ENCODE measurements at places on chromosomes 1 and 21.

GRCh38 chr1:10471411-10472219, 714 bp downstream of the DFFA start:
- DNase-seq: no peak

GRCh38 chr1:57319165-57319564, 104.7 kb downstream of the DAB1 start:
- no peak for DNase-seq

DNA sequence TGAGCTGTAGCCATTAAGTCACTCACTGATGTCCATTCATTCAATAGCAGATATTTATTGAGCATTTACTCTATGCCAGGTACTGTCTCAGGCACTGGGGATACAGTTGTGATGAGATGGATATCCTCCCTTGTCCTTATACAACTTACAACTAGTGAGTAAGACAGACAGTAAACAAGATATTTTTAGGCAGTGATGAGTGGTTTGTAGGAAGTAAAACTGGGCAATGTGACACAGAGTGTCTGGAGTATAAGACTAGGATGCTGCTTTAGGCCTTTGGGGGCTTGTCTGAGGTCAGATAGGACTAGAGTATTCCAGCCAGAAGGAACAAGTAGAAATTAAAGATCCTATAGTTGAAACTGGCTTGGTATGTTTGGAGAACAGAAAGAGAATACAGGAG, 41.4 kb downstream of the NOS1AP start:
- DNase-seq: no peak

DNA sequence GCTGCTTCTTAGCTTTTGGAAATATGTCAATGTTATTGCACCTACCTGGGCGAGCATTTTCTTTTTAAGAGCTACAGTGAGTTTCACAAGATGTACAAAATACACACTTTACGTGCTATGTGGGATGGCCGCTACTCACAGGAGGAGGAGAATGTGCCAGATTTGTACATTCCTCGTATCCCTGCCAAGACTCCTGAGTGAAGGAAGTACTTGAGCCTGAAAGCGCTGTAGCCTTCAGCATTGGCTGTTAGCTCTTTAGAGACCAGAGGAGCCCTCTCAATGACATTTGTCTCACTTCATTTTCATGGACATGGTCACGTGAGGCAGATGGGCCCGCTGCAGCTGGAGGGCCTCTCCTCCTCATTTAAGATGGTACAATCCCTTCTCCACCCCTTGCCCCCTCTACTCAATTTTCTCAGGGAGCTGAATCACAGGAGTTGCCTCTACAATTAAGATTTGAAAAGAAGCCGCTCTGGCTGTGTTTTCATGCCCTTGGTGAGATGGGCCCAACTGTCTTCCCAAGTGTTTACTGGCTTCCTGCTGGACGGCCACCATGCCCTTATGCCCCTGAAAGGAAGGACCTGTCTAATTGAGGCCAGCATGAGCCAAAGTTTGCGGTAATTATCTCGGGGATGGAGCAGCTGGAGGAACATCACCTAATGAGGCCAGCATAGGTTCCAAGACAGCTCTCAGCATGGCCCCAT, 442.6 kb downstream of the PRDM2 start:
- DNase-seq: no peak

- DNase-seq: no peak
Measured at GRCh38 chr1:203508463-203509073, 14.6 kb downstream of the OPTC start.

- DNase-seq: no peak
Measured at GRCh38 chr1:39980555-39981313, 25.8 kb downstream of the MFSD2A start.

DNA sequence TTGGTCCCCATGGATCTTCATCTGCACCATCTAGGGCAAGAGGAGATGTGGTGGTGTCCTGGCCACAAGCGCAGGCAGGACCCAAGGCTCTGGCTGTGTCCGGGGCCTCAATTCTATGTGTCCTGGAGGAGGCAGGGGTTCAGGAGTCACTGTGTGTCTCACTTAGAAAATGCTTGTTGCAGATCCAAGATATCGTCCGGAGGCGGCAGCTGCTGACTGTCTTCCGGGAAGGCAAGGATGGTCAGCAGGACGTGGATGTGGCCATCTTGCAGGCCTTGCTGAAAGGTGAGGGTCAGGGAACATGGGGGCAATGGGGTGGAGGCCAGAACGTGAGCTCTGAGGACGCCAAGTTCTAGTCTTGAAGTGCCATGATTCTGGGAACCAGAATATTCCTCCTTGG, 29.1 kb downstream of the TRPM2 start:
- no peak for DNase-seq

DNA sequence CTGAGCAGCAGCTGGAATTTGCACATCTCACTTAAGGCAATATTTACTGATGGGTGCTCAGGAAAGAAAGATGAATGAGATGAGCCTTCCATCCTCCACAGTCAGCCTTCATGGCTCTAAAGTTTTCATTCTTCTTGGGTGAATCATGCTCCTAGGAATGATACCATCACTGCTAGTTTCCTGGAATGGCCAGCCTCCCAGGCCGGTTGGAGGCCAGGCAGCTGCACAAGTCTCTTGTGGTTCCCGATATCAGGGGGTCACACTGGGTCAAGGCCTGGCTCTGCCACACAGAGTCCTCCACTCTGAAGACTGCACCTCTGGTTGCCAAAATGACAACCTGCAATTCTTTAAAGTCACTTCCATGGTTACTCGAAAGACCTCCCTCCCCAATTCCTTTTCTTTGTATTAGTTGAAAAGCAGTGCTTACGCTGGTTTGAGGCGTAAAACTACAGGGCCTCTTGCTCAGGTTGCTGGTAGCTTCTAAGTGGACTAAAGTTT, 46.2 kb upstream of the PALMD start:
- DNase-seq: no peak

- no peak for DNase-seq
Measured at GRCh38 chr21:25639551-25640201, 618 bp downstream of the JAM2 start.

- no peak for DNase-seq
Measured at GRCh38 chr1:2151252-2151651, 43.3 kb downstream of the FAAP20 start.

DNA sequence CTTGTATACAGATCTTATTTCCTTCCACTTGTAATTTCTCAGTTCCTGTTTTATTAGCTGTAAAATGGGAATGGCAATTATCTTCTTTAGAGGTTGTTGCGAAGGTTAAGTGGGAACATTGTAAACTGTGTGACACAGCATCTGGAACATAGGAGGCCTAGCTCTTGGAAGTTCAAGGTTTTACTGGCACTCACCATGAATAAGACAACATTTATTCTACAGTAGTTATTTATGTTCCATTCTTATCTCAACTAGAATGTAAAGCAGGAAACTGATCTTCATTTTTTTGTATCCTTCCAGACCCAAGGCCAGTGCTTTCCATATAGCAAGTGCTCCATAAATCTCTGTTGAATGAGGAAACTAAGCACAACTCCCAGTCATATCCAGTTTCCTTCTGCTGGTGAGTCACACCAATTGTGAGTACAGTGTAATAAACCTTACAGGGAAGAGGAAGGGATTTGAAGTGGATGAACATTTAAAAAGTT, 1.4 kb downstream of the BCL10 start:
- DNase-seq: no peak

DNA sequence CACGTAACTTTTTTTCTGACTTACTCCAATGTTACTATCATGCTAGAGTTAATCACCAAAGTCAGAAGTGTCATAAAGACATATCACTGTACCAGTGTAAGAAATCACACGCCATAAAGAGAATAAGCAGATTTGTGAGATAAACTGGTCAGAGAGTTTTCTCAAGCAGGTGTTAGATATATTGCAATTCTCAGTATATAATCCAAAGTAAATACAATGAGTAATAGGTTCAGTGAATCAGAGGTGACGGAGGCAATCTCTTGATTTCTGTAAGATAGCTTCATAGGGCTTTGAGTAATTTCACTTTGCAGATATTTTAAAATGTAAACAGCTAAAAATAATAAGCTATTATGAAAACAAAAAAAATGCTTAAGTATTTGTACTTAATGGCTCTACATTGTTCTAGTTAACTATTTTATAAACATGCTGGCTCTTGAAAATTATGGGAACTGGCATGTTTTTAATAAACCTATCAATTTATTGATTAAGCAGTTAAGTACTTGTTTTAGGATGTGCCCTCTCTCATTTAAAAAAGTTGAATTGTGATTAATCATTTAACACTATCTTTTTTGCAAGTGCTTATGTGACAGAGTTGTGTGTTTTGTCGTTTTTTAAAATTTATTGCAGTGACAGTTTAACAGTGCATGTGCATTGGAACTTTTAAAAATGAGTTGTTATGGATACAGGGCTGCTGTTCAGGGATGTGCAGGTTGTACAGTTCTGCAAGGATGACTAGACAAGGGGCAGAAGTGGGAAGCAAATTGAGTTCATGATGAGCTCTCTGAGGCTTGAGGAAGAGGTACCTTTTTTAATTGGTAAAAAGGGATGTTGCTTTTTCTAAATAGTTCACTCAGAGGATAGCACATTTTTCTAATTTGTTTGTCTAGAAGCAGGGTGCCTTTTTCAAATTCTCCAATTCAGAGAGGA, 119.1 kb downstream of the USP25 start:
- no peak for DNase-seq

DNA sequence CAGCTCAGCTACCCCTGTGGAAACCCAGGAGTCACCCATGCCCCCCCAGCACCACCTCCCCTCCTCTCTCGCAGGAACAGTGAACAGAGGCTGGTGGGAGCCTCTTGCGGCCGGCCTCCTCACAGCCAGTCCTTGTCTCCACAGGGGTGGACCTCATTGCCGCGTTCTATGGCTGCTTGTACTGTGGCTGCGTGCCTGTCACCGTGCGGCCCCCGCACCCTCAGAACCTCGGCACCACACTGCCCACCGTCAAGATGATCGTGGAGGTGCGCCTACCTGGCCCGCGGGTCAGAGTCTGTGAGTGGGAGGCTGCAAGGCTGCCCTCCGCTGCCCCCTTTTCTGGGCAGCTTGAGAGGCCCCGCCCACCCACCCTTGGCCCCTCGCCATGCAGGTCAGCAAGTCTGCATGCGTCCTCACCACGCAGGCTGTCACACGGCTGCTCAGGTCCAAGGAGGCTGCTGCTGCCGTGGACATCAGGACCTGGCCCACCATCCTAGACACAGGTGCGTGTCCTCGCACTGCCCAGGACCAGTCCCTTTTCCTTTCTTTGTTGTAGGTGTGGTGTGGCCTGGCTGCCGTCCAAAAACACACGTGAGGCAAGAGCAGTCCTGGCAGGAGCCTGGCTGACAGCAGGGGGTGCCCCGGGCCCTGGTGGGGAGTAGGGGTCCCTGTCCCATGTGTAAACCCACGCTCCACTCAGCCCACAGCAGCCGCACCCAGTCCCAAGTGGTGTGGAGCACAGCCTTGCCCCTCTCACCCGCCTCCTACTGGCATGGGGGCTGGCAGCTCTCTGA, 50.3 kb downstream of the S100B start:
- DNase-seq: no peak

DNA sequence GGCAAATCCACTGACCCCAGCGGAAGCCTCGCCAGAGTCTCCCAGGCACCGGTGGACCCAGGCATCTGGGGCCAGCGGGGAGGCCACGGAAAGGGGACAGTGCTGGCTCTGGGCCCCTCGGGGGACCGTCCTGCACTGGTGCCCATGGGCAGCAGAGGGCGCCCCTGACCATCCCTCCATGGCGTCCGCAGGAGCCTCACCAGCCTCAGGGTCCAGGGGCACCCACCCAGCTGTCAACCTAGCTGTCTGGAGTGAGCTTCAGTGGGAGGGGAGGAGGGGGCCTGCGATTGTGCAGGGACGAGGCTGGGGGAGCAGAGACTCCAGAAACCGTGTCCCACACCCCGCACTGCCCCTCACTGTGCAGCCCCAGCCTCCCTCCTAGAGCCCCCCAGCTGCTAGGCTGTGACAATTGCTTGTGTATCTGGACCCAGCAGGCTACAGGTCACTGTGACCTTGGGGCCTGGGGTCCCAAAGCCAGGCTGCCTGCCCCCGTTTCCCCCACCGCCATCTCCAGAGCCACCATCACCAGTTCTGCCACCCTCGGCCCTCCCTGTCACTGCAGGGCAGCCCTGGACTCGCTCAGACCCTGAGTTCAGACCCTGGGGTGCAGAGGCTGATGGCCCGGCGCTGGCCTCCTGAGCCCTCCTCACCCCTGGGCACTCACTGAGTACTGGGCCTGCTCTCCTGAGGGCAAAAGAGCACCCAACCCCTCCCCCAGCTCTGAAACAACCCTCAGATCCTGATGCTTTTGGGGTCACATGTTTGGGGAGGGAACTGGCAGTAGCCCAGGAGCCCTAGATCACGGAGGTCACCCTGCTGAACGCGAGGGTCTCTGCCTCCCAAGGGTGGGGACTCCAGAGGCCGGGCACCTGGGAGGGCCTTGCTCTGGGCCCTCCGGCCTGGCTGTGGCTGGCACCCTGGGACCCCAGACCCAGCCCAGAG, 10.6 kb upstream of the COL6A1 start:
- DNase-seq: no peak

DNA sequence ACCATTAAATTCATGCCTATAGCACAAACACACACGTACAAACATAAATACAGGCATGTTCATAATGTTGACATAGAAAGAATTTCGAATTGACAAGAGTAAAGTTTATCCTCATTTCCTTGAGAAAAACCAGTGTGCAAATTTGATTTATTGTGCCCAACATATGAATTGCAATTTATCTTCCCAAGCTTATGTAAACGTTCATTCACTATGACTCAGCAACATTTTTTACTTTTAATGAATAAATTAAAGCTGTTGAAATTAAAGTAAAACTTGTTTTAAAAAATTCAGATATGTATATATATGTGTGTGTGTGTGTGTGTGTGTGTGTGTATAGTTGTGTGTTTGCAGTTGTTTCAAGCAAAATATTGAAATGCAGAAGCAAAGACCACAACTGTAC, 1067.9 kb downstream of the BRINP3 start:
- DNase-seq: no peak

GRCh38 chr21:29378832-29379231, 80.1 kb downstream of the BACH1 start:
- no peak for DNase-seq

- DNase-seq: no peak
Measured at GRCh38 chr1:107683191-107683657, 281.8 kb downstream of the VAV3 start.

DNA sequence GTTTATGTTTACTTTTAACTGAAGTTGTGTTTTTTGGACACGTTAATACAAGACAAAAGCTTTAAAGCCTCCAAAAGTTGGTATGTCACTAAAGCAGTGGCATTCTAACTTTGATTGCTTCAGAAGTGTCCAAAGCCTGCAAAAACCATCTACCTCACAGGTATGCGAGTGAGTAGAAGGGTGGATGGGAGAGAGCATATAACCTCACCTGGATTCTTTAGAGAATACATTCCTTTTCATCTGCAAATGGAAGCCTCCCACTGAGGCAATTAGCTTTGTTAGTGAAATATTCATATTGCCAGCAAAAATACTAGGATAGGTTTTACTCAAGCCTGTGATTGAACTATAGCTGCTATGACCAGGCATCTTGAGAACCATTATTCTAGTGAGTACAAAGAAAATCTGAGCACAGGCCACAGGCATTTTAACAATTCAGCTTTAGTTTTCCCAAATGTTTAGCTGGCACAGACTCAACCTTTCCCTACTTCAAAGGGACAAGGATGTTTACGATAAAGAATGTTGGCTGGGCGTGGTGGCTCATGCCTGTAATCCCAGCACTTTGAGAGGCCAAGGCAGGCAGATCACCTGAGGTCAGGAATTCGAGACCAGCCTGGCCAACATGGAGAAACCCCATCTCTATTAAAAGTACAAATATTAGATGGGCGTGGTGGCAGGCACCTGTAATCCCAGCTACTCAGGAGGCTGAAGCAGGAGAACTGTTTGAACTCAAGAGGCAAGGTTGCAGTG, 39.7 kb downstream of the MAP3K21 start:
- DNase-seq: no peak

GRCh38 chr1:248618878-248619277, 16.0 kb downstream of the OR2T11 start:
- DNase-seq: no peak

- DNase-seq: no peak
Measured at GRCh38 chr21:24025101-24025500, 1582.2 kb downstream of the MRPL39 start.

Measured in cerebellar nuclear complex (tissue), 1 donor.